ENCODE measurements at places on chromosomes 12 and 14.

DNA sequence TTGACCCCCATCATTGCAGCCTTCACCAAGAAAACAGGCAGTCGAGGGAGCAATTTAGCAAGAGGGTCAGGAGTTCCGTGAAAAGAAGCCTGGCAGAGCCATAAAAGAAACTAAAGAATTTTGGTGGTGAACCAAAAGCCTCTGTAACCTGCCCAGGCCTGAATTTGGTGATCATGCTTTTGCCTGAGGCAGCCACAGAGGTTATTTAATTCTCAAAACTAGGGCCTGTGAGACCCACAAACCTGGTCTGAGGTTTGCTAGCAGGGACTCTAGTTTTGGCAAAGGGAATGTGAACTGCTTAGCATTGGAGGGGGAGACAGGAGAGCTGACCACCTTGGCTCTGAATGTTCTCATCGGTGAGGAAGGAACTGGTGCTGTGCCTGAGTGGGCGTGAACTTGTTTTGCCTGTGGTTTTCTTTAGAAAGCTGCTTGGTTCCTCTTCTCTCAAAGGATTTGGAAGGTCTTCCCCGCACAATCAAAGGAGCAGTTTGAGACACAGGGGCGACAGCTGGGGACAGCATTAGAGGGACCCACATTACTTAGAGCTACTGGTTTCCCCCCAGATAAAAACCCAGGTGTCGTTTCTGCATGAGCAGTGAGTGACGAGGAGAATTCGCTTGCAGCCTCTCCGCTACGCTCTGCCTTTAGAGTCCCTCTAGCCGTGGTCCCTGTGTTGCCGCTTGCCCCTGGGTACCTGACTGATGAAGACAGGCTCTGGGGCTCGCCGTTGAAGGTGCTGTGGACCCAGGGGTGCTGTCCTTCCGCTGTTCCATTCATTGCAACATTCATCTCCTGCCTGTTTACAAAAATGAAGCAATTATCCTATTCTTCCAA is 12.6 kb upstream of the WNT5B start:
- H3K36me3 ChIP-seq = no peaks in the 10 kb centered on the region
- H3K27ac ChIP-seq = no peak overlapping the region
- H3K4me3 ChIP-seq = no peak overlapping the region

- DNase-seq = peak; percentile 71
- H3K27ac ChIP-seq = no peak overlapping the region
- peaks cover 17% of the 10 kb centered on the region for H3K27me3 ChIP-seq
- H3K36me3 ChIP-seq = no peaks in the 10 kb centered on the region
Observed at GRCh38 chr14:106605548-106606448, 1079.4 kb downstream of the TMEM121 start.

GRCh38 chr12:125053821-125054220 is 11.4 kb upstream of the AACS start:
- H3K27ac ChIP-seq = no peak overlapping the region
- H3K36me3 ChIP-seq = no peaks in the 10 kb centered on the region
- no peak for DNase-seq
- H3K4me3 ChIP-seq = no peak overlapping the region

DNA sequence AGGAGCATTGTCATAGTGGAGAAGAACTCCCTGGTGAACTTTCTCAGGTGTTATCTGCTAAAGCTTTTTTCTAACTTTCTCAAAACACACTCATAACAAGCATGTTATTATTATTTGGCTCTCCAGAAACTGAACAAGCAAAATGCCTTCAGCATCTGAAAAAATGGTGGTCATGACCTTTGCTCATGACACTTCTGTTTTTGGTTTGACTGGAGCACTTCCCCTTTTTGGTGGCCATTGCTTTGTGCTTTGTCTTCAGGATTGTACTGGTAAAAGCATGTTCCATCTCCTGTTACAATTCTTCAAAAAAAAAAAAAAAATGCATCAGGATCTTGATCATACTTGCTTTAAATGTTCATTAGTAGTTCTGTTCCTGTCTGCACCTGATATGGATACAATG is 1241.6 kb upstream of the USP15 start:
- no peaks in the 10 kb centered on the region for H3K4me1 ChIP-seq
- no peak overlapping the region for H3K27ac ChIP-seq
- H3K4me3 ChIP-seq = no peak overlapping the region
- H3K36me3 ChIP-seq = no peaks in the 10 kb centered on the region
- no peak for DNase-seq

- no peaks in the 10 kb centered on the region for H3K27me3 ChIP-seq
- no peaks in the 10 kb centered on the region for H3K4me1 ChIP-seq
- no peak overlapping the region for H3K27ac ChIP-seq
- H3K36me3 ChIP-seq = no peaks in the 10 kb centered on the region
Observed at GRCh38 chr14:92215579-92215978, 93.8 kb downstream of the CPSF2 start.

DNA sequence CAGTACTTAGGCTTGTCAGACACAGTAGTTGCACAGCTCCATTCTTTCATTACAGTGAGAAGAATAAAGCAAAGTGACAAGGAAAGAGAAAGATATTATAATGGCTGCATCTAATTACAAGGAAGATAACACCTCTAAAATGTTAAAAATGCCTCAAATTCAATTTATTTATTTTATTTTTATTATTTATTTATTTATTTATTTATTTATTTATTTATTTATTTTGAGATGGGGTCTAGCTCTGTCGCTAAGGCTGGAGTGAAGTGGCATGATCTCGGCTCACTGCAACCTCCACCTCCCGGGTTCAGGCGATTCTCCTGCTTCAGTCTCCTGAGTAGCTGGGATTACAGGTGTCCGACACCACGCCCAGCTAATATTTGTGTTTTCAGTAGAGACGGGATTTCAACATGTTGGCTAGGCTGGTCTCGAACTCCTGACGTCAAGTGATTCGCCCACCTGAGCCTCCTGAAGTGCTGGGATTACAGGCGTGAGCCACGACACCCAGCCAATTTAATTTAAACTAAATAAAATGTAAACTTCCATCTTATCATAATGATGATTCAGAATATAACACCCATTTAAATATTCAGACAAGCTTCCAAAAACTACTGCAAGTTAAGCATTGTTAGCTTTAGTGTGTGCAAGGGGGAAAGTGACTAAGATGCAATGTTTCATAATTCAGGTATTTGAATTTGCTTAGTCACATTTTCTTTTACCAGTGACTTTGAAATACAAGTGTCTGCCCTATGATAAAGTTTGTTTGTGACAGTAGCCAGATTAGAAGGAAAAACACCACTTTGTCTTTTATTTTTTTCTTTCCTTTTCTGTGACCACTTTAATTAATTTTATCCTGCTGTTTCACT is 2.4 kb upstream of the CFAP54 start:
- no peak overlapping the region for H3K27ac ChIP-seq
- no peak overlapping the region for H3K4me3 ChIP-seq
- DNase-seq = no peak
- H3K27me3 ChIP-seq = no peaks in the 10 kb centered on the region
- H3K4me1 ChIP-seq = peaks cover 8% of the 10 kb centered on the region
- no peaks in the 10 kb centered on the region for H3K36me3 ChIP-seq

- no peaks in the 10 kb centered on the region for H3K27me3 ChIP-seq
- peaks cover 37% of the 10 kb centered on the region for H3K36me3 ChIP-seq
- no peak for DNase-seq
- no peak overlapping the region for H3K27ac ChIP-seq
Observed at GRCh38 chr12:124449623-124450375, 117.6 kb downstream of the NCOR2 start.
